Stimulated activated CD4-positive, alpha-beta T cell treated with anti-CD3 and anti-CD28 coated beads, Interleukin-1b, Interleukin-23, amount 100 ng/mL, for 4 hours (primary cell): ENCODE measurements at places on chromosomes 7 and 10.
A peak's percentile ranks its signal among the peaks of the same experiment; 100 is the strongest.

DNA sequence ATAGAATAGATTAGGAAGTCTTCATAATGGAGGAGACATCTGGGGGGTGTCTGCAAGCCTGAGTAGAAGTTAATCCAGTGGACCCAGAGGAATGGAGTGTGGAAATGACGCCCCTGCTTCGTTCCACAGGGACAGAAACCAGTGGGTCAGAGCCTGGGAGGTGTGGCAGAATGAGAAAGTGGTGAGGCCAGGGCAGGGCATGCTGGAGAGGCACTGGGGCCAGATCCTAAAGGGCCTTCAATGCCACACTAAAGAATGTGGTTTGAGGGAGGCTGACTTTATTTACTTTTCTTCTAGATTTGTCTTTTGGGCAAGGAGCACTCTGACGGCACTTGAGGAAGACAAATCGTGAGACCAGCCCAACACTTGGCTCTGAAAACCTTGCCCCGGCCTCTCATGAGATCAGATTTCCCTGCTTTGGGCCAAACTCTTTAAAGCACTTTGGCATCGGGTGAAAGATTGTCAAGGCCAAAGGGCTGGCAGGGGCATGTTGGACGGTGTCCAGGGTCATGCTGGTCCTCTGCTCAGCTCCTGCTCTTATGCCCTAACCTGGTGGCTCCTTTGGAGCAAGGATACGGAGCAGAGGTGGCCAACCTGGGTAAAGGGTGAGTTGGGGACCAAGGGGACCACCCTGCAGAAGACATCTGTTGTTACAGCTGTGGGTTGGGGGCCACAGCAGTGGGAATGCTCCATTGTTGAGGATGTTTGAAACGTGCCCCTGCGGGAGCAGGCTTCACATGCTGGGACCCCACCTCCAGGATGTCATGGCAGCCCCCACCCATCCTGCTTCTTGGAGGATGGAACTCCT is 157.0 kb upstream of the ZMIZ1 start:
- no peak for DNase-seq

- no peak for DNase-seq
Measured at GRCh38 chr10:566241-566885, 123.1 kb downstream of the DIP2C start.

DNA sequence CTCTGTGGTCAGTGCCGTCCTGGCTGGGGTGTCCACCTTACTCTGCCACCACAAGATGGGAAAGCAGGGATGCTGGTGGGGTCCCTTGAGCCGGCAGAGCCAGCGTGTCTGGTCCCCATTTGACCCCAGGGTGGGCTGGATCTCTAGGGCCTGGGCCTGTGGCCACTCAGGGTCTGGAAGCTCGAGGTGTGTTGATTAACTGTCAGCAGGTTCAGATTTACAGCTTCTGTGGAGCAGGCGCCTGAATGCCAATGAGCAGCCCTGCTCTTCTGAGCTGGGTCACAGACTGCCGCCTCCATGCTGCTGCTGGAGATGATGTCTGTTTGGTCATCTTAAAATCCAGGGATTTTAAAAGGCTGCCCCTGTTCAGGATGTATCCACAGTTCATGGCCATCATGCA is 11.3 kb upstream of the DPYSL4 start:
- DNase-seq: no peak

GRCh38 chr7:150380463-150380862 is 1.3 kb downstream of the ZNF775 start:
- no peak for DNase-seq

DNA sequence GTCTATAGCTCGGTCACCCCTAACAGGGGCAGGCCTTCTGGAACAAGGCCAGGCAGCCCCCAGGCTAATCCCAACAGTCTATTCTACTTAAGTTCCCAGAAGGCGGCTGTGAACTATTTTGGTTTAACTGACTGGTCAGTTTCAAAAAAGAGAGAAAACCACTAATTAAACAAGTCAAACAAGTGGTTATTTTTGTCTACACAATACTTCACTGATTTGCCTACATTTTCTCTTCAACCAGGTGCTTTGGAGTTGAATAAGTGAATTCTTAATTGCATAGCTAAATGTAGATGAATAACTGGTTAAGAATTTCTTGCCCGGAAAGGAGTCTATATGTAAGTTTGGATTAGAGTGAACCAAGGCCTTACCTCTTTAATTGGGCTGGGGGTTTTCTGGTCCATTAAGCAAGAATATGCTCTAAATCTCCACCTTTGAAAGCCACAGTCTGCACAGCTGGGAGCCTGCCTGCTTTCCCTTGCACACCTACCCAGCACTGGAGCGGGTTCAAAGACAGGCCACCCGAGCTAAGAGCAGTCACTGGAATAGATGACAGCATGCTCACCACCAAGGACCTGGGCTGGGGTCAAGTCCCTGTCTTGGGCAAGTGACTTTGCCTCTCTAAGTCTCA is 70.4 kb downstream of the TBXAS1 start:
- no peak for DNase-seq

DNA sequence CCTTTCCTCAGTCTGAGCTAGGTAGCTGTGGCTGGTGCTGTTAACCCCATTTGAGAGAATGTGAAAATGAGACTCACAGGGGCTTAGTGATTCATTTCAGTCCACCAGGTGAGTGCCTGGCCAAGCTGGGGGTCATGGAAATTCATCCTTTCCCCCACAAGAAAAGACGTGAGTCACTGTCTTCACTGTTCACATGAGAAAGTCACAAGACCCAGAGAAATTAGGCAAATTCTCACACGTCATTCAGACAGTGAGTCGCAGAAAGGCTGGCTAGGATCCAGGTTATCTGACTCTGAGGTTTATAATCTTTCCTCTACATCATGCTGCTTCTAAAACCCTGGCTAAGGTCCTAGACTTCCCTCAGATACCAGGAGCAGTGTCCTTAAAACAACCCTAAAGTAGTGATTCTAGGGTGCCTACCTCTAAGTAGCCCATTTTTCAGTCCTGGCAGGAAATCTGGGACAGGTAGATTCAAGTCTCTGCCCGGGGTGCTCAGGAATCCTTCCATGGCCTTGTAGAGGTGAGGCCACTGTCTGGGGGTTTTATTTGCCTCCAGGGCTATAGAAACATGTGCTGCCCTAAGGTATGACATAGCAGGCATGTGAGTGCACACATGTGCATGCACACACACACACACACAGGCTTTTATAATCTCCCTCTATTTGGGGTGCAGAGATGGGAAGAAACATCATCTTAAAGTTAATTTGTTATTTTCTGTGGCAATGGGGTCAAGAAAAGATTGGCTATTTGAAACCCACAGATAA is 427.9 kb upstream of the CELF2 start:
- no peak for DNase-seq

DNA sequence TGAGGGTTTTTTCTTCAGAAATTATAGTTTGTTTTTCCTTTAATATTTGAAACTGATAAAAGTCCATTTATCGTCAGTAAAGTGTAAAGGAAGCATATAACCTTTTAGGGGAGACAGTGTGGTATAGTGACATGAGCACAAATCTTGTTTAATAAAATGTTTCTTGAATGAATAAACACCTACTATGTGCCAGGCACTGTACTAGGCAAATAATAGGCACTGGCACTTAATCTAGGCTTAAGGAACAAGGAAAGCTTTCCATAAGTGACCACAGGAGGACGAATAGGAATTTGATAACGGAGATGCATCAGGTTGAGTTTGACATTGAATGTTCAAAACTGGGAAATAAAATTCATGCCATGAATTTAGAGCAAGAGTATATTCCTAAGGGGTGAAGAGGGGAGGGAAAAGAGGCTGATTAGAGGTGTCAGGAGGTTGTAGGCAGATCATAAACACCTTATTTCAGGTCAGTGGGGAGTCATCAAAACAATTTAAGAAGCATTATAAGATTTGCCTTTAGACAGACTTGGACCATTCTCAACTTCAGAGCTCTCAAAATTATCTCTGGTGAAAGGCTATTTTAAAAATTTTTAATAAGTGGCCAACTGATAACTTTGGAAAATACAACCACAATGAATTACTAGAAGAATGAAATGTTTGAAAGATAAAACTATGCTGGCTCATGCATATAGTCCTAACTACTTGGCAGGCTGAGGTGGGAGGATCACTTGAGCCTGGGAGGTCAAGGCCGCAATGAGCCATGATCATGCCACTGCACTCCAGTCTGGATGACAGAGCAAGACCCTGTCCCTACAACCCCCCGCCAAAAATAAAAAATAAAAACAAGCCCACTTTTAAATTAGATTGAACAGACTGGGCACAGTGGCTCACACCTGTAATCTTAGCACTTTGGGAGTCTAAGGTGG is 22.4 kb downstream of the RALA start:
- no peak for DNase-seq

- DNase-seq: no peak
Measured at GRCh38 chr10:119537953-119538630, 4.4 kb downstream of the RGS10 start.

DNA sequence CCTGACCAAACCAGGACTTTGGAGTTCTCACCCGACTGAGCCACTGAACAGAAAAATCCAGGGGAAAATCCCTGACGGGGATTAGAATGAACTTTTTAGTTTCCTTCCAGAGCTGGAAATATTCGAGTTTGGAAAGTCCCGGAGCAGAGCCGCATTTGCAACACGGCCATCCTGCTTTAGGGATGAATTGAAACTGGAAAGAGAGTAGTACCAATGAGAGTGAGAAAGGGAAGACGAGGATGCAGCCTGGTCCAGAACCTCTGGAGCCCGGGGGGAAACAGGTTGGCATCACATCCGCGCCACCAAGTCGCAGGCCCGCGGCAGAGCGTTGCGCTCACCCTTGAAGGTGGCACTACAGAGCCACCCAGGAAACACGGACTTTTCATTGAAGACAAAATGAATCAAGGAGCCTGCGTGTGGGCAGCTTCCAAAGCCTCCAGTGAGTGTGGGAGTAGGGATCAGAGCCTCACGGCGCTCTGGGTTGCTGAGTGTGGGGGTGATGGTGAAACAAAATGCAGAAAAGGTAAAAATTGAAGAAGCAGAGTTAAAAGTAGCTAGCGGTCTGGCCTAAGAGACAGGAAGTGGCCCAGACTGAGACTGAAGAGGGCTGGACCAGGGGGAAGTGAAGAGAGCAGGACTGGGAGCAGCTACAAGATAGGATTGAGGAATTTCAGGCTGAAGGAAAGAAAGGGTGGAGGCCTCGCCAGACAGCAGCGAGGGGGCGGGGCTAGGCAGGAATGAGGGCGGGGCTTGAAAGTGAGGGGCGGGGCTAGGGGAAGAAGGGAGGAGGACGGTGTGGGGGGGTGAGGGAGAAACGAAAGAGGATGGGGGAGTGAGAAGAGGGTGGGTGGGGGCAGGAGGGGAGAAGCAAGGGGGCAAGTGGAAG is 1.8 kb downstream of the SMURF1 start:
- DNase-seq: peak; percentile 59

- no peak for DNase-seq
Measured at GRCh38 chr10:125734823-125735222, 15.3 kb downstream of the EDRF1 start.

DNA sequence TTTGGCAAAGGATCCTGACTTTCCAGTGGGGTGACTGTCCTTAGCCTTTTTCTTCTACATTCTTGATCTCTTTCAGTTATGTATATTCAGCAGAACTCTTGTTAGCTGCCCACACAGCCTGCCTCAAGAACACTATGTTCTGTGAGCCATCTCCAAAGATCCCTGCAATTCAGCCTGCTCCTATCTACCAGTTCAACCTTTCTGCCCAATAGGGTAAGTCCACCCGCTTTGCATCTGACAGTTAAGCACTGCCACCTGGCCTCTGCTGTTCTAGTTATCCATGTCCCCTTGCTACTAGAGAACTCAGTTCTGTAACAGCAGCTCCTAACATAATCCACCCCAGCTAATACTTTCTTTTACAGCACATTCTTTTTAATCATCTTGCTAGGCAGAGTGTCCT is 13.5 kb downstream of the OR9A2 start:
- DNase-seq: no peak

DNA sequence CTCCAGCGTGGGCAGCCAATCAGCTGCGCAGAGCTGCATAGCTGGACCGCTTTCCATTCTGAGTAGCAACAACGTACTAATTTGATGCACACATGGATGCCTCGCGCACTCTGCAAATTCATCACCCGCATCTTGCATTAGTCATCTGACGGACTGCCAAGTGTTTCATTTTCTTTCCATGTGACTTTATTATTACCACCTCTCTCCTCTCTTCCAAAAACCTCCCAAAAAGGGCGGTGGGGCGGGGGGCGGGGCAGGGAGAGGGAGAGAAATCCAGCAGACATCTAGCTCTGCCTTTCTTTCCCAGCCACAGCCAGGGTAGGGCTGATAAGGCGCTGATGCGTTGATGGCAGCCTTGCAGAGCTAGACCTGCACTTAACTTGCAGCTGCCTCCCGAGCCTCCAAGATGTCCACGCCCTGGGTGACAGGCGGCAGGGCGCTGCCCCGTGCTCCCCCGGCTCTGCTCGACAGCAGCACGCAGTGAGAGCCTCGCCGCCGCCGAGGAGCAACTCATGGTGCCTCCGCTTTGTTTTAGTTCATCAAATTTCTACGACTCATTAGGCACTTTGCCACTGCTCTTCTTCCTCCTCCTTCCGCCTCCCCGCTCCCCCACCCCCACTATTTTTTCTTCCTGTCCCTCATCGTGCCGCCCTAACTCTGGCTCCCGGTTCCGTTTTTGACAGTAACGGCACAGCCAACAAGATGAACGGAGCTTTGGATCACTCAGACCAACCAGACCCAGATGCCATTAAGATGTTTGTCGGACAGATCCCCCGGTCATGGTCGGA is 147.3 kb downstream of the CELF2 start:
- no peak for DNase-seq

DNA sequence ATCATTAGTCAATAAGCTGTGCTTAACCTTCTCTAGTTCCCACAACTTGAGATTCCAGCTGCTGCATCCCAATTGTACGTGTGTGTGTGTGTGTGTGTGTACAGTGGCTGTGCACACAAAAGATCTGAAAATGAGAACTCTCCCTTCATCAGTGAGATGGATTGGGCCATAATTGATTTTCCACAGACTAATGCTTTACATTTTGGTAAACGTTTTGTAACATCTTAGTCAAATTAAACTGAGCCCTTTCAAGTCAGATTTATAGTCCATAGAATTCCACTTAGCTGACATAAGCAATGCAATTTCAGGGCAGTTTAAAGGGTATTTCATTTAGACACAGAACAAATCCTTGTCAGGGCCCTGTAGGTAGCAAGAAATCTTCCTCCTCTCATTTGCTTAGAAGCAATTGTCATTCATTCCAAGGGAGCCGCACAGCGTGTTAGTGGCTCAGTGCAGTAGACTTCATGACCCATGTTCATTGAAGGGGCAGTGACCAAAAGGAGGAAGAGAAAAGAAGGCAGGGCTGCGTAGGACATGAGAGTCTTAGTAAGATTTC is 1123.5 kb upstream of the AUTS2 start:
- DNase-seq: no peak

DNA sequence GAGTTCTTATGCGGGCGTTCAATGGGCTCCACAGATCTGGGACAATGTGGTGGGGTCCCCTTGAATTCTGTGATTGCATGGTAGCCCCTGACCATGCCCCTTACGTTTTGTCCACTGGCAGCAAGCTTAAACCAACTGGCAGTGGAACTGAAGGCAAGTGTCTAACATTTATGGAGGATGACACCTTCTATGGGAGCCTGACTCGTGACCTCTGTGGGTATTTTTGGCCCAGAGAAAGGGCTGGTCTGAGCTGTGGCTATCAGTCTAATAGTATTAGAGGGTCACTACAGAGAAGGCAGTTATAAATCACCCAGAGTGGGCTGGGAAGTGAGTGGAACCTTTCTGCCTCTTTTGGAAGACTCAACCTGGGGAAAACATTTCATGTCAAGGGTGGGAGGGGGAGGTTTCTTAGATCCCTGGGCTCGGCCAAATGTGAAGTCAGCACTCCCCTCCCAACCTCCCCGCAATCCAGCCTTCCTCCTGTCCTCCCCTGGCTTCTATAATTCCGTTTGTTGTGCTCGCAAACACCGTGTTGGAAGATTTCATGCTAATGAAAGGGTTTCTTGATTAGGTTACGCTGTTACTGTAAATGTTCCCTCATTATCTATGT is 322.7 kb downstream of the RPS24 start:
- DNase-seq: no peak

- no peak for DNase-seq
Measured at GRCh38 chr7:98661607-98662006, 44.5 kb downstream of the NPTX2 start.
